Stimulated activated CD4-positive, alpha-beta T cell treated with anti-CD3 and anti-CD28 coated beads, Interleukin-4, amount 100 ng/mL, for 1 hour (primary cell): ENCODE measurements at places on chromosomes 4 and X.

- peak; percentile 1 for DNase-seq
Measured at GRCh38 chrX:107549504-107549903, 78.8 kb upstream of the PRPS1 start.

DNA sequence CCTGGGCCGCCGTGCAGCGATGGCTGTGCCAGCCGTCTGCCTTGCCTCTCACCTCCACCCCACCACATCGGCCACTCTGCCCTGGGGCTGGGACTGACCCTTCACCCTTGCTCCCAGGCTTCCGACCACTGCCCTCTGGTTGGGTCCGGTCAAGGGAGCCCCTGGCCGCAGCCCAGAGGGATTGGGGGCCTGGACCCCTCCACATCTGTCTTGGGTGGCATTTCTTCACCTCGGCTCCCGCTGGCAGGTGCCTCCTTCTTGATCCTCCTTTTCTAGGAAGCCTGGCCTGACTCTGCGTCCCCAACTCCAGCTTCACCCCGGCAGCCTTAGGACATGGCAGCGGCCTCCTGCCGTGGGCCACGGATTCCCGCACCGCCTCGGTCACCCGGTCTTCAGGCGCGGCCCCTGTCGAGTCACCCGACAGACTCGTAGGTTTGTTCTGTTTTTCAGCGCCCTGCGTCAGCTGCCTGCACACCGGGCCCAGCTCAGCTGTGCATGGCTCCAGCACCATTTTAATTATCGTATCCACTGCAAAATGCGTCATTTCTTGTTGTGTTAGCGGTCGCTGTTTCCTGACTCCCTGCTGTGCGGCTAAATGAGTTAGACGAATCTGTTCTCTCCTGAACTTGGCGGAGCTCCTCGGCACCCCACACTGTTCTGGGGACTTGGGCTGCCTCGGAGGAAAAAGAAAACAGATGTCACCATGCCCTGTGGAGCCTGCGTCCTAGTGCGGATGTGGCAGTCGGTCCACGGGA lies 124.0 kb downstream of the FAM53A start:
- no peak for DNase-seq

GRCh38 chrX:119622356-119623232 lies 16.4 kb upstream of the NKRF start:
- no peak for DNase-seq

DNA sequence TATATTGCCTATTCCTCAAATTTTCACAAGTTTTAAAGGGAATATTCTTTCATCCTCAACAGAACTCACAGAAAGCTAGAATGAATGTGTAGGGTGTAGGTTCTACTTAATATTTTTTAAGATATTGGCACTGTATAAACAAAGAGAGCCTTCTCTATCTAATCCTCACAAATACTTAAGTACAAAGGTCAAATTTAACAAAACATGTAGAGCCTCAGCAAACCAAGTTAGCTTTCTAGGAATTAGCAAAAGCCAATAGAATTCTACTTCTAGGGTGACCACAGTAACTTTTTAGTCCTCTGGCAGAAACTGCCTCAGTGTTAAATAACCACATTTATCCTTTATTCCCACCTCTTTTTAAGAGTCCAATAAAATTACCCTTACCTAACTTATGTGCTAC lies 19.3 kb downstream of the DHX15 start:
- DNase-seq, result no peak

GRCh38 chr4:73944061-73944875 lies 37.6 kb downstream of the PF4 start:
- no peak for DNase-seq

- DNase-seq, result no peak
Measured at GRCh38 chr4:77662396-77662795, 56.8 kb downstream of the CXCL13 start.

DNA sequence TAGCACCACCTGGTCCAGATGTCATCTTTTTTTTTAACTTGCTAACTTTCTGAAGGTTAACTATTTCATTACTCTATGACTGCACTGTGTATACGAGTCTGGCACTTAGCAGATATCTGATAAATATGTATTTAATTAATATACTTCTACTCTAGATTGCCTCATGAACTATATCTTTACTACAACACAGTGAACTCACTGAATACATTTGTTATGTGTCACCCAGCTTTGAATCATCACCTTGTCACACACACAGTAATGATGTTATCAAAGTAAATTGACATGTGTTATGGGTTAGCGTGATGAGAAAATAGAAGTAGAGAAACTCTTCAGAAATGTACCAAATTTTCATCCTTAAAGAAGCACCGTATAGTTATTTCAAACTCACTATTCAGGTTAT lies 419.3 kb upstream of the ADGRL3 start:
- no peak for DNase-seq

- no peak for DNase-seq
Measured at GRCh38 chrX:45164021-45164621, 36.6 kb downstream of the DIPK2B start.

DNA sequence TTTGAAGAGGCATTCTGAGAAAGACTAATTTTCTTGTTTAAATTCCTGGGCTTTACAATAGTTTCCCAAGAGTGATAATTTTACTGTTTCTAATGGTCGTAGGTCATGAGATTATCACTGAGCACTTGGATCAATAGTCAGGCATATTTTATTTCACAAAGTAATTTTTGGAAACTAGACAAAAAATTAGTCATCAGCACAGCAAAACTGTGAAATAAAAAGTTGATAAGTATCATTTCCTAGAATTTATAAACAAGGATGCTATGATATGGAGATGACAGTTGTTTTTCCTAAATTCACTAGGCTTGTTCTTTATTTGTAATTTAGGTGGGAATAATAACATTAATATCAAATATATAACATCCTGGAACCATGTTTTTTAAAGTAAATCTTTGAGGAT lies 33.0 kb downstream of the SULT1B1 start:
- DNase-seq, result no peak

- DNase-seq, result no peak
Measured at GRCh38 chr4:86092684-86093083, 267.2 kb downstream of the MAPK10 start.

DNA sequence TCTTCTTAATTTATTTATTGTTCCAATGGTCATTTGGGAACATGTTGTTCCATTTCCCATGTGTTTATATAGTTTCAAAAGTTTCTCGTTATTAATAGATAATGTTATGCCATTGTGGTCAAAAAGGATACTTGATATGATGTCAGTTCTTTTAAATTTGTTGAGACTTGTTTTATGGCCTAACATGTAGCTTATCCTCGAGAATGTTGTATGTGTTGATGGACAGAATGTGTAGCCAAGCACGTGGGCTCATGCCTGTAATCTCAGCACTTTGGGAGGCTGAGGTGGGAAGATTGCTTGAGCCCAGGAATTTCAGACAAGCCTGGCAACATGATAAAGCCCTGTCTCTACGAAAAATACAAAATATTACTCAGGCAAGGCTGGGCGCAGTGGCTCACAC lies 168.5 kb upstream of the USP38 start:
- no peak for DNase-seq

DNA sequence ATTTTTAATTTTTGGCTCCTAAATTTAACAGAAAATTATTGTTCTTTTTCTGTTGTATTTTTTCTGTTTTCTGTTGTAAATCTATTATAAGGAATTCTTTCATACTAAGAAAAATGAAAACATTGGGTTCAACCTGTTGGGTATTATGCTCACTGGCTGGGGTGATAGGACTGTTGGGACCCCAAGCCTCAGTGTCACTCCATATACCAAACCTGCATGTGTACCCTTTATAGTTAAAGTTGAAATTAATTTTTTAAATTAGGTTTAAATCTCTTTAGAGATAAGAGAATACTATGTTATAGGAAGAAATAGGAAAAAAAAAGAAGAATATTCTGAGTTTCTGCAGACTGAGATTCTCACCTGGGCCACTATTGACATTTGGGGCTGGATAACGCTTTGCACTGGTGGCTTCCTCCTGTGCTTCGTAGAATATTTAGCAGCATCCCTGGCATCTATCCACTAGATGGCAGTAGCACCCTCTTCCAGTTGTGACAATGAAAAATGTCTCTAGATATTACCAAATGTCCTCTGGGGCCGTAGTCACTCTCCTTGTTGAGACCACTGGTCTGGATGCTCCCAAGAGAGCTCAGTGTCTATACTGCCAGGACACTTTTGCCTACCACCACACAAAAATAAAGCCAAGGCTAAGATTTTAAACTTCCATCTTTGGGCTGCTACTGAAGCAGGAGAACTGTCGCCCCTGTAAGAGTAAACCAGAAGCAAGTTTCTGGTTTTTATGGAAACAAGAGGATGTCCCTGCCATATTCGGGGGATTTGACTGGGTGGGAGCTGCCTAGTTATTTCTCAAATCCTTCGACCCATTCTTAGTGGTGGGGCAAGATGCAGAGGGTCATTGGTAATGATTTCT lies 22.4 kb upstream of the CLTRN start:
- DNase-seq, result peak; percentile 28

DNA sequence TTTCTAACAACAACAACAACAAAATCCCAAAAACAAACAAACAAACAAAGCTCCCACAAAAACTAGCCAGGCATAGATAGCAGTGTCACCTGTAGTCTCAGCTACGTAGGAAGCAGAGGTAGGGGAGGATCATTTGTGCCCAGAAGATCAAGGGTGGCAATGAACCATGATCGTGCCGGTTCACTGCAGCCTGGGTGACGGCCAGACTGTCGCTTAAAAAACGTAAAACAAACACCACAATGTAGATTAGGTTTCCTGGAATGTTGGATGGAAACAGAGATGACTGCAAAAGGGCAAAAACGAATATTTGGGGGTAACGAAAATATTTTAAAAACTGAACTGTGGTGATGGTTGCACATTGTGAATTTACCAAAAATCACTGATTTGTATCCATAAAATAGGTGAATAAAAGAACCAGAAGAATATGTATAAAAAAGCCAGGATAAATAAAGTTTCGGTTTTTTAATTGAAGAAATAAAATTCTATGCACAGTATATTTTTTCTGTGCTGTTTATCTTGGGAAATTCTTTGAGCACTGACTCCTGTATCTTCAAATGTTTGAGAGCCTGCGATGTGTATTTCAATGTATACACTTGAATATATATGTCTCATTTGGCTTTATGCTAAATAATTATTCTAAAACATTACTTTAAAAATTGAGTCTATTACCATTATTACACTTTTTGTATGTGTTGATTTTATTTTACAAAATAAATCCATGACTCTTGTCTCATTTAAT lies 1477.0 kb downstream of the PCDH7 start:
- DNase-seq, result no peak

- no peak for DNase-seq
Measured at GRCh38 chr4:67236318-67236717, 309.0 kb downstream of the CENPC start.

- no peak for DNase-seq
Measured at GRCh38 chr4:68011684-68012083, 48.4 kb upstream of the TMPRSS11A start.

GRCh38 chr4:3321295-3321889 lies 28.6 kb downstream of the RGS12 start:
- no peak for DNase-seq

- DNase-seq, result no peak
Measured at GRCh38 chr4:95446173-95446572, 102.6 kb downstream of the UNC5C start.

- DNase-seq, result no peak
Measured at GRCh38 chr4:6619116-6619465, 21.4 kb upstream of the MRFAP1 start.

GRCh38 chr4:48727666-48728459 lies 52.2 kb downstream of the FRYL start:
- DNase-seq, result no peak

DNA sequence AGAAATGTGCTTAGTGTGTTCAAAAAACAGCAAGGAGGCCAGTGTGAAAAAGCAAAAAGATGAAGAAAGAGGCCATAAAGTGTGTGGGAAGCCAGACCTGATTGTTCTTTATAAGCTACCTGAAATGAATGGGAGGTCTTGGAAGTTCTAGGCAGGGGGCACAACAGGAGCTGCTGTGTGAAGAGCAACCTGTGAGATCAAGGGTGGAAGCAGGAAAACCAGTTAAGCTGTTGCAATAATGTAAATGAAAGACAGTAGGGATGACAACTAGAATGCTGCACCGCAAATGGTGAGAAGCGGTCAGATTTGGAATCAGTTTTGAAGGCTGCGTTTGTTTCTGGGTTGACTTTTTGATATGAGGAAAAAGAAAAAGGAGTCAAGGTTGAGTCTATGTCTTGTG lies 123.5 kb downstream of the TMEM144 start:
- DNase-seq, result no peak

GRCh38 chr4:84956014-84956413 lies 10.5 kb downstream of the WDFY3 start:
- no peak for DNase-seq

GRCh38 chr4:164946810-164947209 lies 30.6 kb downstream of the TRIM61 start:
- no peak for DNase-seq

DNA sequence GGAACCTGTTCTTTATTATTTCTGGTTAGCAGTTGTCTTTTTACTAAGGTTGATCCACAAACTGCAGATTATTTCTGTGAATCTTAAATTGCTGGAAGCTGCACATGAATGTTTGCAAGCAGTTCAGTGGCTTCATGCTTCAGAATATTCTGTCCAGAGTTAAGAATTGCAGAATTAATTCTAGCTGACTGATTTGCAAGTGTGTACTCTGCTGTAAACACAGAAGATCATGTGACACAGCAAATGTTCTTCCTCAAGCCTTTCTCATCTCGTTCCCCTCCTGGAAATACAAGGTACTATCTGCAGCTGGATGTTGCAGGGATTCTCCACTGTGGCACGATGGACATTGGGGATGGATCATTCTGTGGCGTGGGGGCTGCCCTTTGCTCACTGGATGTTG lies 16.8 kb upstream of the CLTRN start:
- no peak for DNase-seq

GRCh38 chr4:153799694-153800074 lies 10.8 kb upstream of the SFRP2 start:
- DNase-seq, result no peak
